ENCODE measurements at places on chromosomes 7 and 10.
A peak's percentile ranks its signal among the peaks of the same experiment; 100 is the strongest.

GRCh38 chr7:20738518-20739481 is 47.9 kb downstream of the SP8 start:
- DNase-seq: no peak

DNA sequence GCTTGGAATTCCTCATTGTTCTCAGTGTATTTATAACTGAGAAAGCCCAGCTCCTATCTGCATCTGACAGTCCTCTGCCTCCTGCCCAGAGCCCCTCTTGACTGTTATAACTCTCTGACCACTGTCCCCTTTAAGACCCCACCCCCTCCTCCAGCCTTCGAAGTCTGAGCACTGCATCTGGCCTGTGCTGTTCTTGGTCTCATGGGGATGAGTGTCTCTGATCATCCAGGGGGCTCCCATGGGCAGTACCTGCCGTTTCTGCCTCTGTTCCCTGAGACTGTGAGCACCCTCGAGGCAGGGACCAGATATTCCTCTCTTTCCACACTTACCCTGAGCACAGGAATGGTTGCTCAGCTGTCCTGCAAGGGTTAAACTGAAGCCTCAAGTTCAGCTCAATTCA is 7.7 kb downstream of the GHRHR start:
- DNase-seq: no peak

GRCh38 chr10:102801496-102801895 is 35.7 kb downstream of the CYP17A1 start:
- no peak for DNase-seq

- no peak for DNase-seq
Measured at GRCh38 chr7:139739863-139740597, 37.8 kb downstream of the HIPK2 start.

DNA sequence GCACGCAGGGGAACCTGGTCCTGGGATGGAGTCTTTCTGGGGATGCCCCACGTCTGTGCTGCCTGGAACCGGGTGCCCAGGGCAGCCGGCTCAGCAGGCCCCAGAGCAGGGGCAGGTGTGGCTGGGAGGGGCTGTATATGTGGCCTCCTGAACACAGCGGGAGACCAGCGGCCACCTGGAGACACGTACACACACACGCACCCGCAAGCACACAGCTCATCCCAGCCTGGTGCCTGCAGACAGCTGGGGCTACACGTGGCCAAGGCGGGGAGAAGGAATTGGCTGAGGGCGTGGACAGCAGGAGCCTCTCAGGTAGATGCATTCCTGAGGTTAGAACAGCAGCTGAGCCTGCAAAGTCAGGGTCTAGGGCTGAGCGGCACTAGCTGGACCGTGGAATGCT is 14.0 kb downstream of the ADAM8 start:
- DNase-seq: no peak

GRCh38 chr7:54839575-54840213 is 80.7 kb upstream of the SEC61G start:
- no peak for DNase-seq

DNA sequence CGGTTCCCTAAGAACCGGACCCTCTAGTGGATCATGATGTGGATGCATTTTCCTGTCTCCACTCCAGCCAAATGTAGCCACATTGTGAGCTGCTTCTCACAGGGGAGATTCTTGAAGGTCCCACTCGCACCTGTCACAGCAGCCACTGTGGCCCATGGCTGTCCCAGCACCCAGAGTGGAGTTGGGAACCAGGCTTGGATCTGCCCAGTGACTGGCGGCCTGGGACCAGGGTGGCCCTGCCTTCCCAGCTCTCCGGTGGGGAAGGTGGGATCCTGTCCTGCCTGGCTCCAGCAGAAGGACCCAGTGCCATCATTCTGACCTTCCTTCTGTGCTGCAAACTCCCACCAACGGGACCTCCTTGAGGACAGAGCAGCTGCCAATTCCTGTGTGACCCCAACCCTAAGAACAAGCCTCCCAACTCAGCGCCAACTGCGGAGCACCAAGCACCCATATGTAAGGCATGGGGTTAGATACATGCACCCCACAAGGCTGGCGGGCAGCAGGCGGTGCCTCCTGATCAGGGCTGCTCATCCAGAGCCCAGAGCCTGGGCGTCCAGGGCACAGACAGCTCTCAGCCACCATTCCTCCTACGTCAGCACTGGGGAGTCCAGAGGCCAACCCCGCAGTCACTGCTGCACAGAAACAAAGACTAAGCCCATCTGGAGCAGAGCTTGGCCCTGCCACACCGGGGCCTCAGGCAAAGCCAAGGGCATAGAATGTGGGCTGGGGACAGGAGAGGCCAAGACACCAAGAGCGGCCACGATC is 28.8 kb downstream of the EBF3 start:
- DNase-seq: no peak

GRCh38 chr7:138243430-138243829 is 167.2 kb downstream of the AKR1D1 start:
- DNase-seq: no peak

- peak; percentile 53 for DNase-seq
Measured at GRCh38 chr10:29860166-29860565, 199.2 kb downstream of the JCAD start.

GRCh38 chr7:27303026-27303425 is 60.4 kb downstream of the EVX1 start:
- DNase-seq: no peak

GRCh38 chr7:130777426-130777825 is 43.4 kb upstream of the KLF14 start:
- DNase-seq: no peak

- no peak for DNase-seq
Measured at GRCh38 chr10:47164800-47165128, 135.2 kb upstream of the GDF10 start.

- no peak for DNase-seq
Measured at GRCh38 chr7:64879800-64880199, 23.3 kb upstream of the ZNF273 start.

- no peak for DNase-seq
Measured at GRCh38 chr7:28654110-28654509, 241.8 kb downstream of the CREB5 start.

- DNase-seq: no peak
Measured at GRCh38 chr10:52215745-52216361, 98.2 kb upstream of the DKK1 start.

GRCh38 chr7:152523916-152524315 is 88.1 kb upstream of the KMT2C start:
- DNase-seq: no peak

GRCh38 chr10:124802313-124802675 is 675 bp downstream of the ABRAXAS2 start:
- no peak for DNase-seq

DNA sequence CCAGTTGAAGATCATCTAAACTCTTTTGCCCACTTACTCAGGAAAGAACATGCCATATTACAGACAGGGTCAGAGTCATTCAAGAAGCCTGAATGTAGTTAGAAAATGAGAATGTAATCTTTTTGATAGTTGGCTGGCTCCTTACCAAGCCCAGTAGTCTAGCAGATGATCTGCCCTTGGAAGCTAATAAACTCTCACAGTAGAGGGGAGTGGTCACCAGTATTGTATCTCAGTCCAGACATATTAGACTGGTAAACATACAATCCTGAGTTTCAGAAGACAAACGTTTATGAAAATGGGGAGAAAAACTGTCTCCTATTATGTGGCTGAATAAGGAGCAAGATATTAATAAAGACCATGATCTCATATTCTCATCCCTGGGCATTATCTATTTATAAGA is 65.3 kb downstream of the SEPTIN7 start:
- no peak for DNase-seq

DNA sequence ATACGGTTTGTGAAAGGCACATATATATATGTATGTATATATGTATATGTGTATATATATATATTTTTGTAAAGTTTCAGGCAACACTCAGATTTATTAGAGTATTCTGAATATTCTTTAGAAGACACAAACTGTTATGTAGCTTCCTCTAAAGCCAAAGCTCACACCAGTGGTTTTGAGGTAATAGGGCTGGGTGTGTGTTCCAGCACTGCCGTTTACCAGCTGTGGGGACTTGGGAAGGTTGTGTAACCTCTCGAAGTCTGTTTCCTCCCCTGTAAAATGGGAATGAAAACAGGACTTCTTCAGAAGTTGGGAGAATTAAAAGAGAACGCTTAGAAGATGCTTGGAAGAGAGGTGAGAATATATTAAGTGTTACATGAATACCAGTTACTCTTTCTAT is 94.8 kb downstream of the PRPF18 start:
- no peak for DNase-seq

DNA sequence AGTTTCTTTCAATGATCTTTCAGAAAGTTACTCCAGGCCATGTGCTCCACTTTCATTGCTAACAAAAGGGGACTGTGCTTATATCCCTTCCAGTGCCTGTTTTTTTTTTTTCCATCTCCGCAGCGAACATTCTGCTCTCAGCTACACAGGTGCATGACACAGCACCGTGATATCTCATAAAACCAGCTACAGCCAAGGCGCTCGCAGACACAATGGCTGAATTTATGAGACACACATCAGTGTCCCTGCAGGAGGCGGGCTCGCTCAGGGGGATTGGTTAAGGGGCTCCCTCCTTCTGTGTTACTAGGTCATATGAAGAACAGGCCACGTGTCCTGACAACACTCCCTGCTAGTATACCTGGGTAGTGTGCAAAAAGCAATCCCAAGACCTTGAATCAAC is 245.5 kb downstream of the SKAP2 start:
- DNase-seq: no peak

- no peak for DNase-seq
Measured at GRCh38 chr7:125173571-125173970, 243.9 kb upstream of the POT1 start.

GRCh38 chr10:66678521-66678920 is 247.3 kb upstream of the LRRTM3 start:
- no peak for DNase-seq

- no peak for DNase-seq
Measured at GRCh38 chr10:82400841-82401240, 525.8 kb downstream of the NRG3 start.

DNA sequence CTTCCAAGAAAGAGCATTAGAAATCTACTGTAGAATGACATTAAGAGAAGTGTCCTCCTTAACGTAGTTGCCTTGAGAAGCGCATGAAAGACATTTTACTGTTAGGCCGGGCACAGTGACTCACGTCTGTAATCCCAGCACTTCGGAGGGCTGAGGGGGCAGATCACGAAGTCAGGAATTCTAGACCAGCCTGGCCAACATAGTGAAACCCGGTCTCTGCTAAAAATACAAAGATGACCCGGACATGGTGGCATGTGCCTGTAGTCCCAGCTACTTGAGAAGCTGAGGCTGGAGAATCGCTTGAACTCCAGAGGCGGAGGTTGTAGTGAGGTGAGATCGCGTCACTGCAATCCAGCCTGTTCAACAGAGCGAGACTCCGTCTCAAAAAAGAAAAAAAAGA is 28.9 kb downstream of the TARP start:
- DNase-seq: no peak

DNA sequence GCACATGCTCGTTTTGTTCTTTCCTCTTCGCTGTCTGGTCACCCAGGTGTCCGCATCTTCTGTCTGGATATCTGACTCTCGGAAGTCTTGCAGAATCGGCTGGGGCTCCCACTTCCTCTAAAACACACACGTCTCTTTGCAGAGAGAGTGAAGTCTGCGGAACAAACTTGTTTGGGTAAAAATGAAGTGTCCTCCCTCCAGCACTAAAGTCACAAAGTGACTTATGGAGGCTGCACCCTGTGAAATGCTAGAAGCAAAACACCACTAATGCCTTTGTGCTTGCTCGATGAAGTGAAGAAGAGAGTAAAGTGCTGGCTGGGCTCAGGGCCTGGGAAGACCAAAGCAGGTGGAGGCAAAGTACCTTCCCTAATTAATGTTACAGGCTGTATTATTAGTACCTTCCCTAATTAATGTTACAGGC is 71.4 kb downstream of the FGFR2 start:
- no peak for DNase-seq

GRCh38 chr10:118272149-118272721 is 69.9 kb downstream of the FAM204A start:
- no peak for DNase-seq

DNA sequence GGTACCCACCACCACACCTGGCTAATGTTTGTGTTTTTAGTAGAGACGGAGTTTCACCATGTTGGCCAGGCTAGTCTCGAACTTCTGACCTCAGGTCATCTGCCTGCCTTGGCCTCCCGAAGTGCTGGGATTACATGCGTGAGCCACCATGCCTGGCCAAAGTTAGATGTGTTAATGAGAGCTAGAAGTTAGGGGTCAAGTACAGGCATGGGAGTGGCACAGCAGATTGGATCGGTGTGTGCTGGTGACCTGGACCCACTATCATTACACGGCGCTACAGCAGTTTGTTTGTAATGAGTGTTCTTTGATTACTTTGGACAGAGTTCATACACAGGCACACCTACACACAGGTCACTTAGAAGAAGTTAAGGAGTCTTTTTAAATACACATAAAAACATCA is 36.7 kb downstream of the DNAJB6 start:
- no peak for DNase-seq

- no peak for DNase-seq
Measured at GRCh38 chr7:42831006-42831717, 80.7 kb downstream of the C7orf25 start.

- DNase-seq: no peak
Measured at GRCh38 chr7:40311307-40311706, 176.5 kb downstream of the SUGCT start.

- no peak for DNase-seq
Measured at GRCh38 chr7:106504645-106505044, 156.3 kb downstream of the CCDC71L start.

- DNase-seq: no peak
Measured at GRCh38 chr10:4190876-4191275, 405.9 kb upstream of the KLF6 start.

GRCh38 chr10:47095848-47096612 is 184.8 kb downstream of the PTPN20 start:
- no peak for DNase-seq

- DNase-seq: no peak
Measured at GRCh38 chr7:522071-522950, 2.7 kb upstream of the PDGFA start.

DNA sequence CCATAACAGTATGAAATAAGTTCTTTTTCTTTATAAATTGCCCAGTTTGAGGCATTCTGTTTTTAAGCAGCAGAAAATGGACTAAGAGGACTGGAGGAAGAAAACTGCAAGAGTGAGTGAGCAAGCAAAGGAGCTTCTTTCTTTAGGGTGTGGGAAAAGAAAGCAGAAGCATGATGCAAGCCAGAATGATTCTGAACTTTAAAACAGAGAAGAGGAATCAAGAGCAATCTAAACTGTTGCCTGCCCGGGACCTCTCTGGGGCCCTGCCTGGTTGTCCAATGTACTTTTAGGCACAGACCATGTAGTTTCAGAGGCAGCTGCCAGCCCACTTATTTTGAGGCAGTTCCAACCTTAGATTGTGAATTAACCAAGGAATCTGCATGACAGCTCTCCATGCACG is 186.3 kb downstream of the PLPP4 start:
- DNase-seq: no peak

DNA sequence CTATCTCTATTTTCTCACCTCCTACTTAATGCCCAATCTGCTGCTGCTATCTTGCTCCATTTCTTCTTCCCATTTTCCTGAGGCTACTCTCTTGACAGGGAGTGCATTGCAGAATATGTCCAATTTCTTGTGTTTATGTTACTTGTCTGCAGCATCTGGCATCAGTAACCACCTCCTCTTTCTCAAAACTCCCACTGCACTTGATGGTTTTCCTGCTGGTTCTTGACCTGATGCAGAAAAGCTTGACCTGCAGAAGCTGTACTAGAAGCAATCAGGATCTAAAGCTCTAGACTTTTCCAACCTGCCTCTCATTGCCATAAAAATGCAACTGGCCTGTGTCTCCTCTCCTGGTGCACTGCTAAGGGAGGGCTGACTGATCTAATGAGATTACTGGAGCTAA is 287.8 kb downstream of the ZEB1 start:
- DNase-seq: no peak

- no peak for DNase-seq
Measured at GRCh38 chr7:90980545-90980944, 283.7 kb upstream of the FZD1 start.

Data from HFF-Myc (cell line).